Neural crest cell (in vitro differentiated cells): ENCODE measurements at places on chromosomes 4 and X.

DNA sequence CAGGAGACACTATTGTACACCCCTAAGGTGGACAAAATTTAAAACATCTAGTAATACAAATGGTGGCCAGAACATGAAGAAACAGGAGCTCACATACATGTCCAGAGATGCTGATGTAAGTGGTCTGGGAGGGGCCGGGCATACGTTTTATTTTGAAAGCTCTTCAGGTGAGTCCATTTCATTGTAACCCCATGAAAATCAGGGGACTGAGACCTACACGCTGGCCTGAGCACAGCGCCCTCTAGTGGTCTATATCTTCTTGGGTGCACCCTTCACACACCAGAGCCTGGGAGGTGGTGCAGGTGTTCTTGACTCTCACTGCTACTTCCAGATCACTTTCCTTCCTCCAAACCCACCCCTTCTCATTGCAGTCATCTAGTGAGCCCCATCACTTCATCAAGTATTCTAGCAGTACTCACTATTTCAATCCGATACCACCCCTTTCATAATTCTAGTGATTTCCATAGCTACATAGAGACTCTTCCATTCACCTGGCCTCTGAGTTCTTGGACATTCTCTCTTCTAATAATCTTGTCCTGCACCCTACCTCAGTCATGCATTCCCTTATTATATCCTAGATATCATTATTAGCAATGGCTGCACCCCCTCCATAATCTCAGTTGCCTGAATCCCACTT lies 4.3 kb upstream of the TLR6 start:
- DNase-seq = peak; percentile 14

GRCh38 chr4:71533121-71533520 lies 194.3 kb downstream of the SLC4A4 start:
- DNase-seq = no peak

- DNase-seq = no peak
Observed at GRCh38 chrX:13389501-13389900, 69.6 kb upstream of the ATXN3L start.

GRCh38 chrX:149487292-149487691 lies 17.8 kb downstream of the IDS start:
- no peak for DNase-seq
